Mesothelial cell of epicardium (in vitro differentiated cells): ENCODE measurements at places on chromosomes 7 and 10.
A peak's percentile ranks its signal among the peaks of the same experiment; 100 is the strongest.

- no peak for DNase-seq
These were observed 107.8 kb downstream of the SRI start for GRCh38 chr7:88111954-88112471.

- no peak for DNase-seq
These were observed 49.3 kb downstream of the JAKMIP3 start for GRCh38 chr10:132114953-132115520.

- DNase-seq, result no peak
These were observed 4.8 kb downstream of the PALS2 start for GRCh38 chr7:24578052-24578451.

DNA sequence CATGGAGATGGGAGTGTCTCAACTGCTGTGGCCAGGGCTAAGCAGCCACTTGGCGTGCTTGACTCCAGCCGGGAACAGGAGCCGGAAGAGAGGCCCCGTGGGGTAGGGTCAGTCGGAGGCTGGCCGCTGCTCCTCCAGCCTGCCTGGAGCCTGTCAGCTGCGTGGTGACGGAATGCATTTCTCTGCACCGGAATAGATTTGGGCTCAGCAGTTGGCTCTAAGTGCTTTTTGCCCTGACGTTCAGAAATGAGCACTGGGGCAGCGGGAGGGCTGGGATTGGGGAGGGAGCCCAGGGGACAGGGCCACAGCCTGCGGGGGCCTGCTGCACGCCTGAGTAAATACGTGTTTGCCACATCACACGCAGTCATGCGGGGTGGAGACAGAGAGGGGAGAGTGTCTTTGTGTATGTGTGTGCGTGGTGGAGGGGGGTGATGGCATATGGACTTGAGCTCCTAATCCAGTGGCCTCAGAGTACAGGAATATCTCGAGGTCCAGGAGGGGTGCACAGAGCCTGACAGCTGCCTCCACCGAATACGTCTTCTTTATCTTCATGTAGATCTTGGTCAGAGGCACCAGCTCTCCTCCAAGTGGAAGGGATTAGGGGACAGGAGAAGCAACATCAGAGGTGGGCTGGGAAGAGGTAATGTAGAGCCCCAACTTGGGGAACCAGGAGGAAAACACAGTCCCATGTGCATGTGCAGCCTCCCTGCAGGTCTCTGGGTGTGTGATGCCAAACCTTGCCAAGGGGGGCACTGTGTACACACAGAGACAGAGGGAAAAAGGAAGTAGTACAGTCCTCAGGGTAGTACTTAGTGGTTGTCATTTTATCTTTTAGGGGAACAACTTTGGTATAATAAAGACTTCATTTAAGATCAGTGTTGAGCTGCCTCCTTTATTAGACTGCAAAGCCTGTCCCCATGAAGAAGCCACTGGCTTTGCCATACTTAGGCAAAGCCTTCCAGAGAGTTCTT lies 151.4 kb downstream of the CDH23 start:
- DNase-seq, result no peak

GRCh38 chr10:131181456-131181855 lies 130.1 kb downstream of the TCERG1L start:
- DNase-seq, result peak; percentile 19

- no peak for DNase-seq
These were observed 188.5 kb downstream of the SNX10 start for GRCh38 chr7:26480156-26480555.

- DNase-seq, result no peak
These were observed 37.8 kb downstream of the MTPN start for GRCh38 chr7:135939261-135939812.

GRCh38 chr7:130338233-130338632 lies 6.4 kb upstream of the CPA5 start:
- DNase-seq, result no peak

- no peak for DNase-seq
These were observed 53.1 kb downstream of the UNCX start for GRCh38 chr7:1285556-1286301.

DNA sequence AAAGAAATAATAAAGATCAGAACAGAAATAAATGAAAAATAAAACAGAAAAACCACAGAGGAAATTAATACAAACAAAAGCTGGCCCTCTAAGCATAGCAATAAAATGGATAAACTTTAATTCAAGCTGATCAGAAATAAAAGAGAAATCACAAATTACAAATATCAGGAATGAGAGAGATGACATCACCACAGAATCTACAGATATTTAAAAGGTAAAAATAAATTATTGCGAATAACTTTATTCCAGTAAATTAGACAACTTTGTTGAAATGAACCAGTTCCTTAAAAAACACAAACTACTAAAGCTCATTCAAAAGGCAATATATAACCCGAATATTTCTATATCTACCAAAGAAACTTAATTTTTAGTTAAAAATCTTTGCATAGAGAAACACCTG lies 131.7 kb downstream of the PPP1R3A start:
- no peak for DNase-seq

DNA sequence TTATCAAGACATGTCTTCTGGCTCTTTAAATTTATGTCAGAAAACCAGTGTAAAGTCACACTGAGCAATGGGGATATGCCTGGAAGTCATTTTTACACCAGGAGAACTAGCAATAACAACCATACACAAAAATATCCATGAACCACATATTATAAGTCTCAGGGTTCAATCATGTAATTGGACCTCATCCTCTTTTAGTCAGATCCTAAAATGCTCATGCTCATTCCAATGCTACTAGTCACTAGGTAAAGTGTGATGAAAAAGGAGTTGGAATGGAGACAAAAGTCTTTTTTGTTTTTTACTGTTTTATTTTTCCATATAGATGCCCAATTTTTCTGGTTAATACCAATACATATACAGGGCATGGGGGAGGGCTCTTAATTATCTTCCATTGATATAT lies 306.1 kb downstream of the DGKB start:
- DNase-seq, result no peak

DNA sequence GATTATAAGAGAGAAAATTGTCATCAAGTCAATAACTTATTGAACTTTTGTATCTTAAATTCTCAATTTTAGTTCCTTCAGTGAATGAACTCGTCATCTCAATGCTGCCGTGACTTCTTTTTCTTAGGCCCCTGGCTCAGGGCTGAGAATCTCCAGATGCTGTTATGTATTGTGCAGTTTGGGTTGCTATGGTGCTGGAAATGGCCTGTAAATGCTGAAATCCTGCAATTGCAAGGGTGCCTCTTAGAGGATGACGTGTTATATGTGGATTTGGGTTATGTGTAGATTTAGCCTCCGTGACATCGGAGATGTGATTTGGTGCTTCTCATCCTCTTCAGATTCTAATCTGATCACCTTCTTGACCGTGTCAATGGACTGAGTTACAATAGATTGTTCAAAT lies 55.7 kb upstream of the ZRANB1 start:
- no peak for DNase-seq

DNA sequence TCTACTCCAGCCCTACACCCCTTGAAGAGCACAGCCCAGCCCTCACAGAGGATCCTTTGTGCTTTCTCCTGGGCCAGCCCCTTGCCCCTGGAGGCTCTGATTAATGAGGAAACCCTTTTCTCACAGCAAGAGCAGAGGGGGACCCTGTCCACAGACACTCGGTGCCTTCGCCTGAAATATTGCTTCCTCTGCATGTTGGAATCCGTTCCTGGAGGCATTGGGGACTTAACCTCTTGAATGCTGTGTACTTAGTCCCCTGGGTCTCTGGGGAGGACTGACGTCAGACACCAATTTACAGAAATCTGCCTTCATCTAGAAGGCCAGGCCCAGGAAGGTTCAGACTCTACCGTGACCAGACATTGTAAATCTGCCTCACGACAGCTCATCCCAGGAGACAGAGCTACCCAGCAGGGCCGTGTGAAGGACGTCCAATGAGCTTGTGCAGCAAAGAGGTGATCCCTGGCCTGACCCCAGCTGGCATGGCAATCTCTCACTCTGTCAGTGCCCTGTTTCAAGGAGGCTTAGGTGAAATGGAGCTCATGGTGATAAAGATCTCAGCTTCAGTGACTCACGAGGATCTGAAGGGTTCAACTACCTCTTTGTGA lies 8.1 kb upstream of the TMEM72 start:
- no peak for DNase-seq

DNA sequence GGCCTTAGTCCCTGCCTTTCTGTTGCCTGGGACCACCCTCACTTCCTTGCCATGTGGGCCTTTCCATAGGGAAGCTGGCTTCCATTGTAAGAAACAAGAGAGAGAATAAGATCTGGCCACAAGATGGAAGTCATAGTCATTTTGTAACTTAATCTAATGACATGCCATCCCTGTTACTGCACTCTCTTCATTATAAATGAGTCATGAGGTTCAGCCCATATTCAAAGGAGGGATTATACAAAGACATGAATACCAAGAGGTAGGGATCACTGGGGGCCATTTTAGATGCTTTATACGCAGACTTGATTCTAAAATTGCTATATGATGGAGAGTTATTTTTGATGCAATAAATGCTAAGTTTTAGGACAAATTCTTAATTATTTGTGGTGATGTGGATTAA lies 75.2 kb upstream of the CELF2 start:
- no peak for DNase-seq

DNA sequence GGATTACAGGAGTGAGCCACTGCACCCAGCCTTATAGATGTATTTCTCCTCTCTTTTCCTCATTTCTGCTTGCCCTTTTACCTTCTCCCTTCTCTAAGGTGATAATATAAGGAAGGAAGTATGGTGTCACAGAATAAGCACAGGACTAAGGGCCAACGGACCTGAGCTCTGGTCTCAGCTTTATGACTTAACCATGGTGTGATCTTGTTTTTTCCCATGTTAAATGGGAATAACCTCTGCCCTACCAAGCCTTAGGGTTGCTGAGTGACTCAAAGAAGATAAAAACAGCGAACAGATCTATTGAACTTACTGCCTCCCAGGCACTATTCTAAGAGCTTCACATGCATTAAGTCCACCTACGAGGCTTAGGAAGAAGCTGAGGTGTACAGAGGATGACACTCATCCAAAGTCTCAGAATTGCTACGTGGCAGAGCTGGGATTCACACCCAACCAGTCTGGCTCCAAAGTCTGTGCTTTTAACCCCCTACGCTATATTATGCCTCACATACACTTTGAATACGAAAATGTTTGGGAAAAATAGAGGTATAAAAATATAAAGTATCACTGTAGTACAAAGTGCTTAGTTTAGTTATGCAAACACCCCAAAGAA lies 5.6 kb downstream of the UROS start:
- no peak for DNase-seq

DNA sequence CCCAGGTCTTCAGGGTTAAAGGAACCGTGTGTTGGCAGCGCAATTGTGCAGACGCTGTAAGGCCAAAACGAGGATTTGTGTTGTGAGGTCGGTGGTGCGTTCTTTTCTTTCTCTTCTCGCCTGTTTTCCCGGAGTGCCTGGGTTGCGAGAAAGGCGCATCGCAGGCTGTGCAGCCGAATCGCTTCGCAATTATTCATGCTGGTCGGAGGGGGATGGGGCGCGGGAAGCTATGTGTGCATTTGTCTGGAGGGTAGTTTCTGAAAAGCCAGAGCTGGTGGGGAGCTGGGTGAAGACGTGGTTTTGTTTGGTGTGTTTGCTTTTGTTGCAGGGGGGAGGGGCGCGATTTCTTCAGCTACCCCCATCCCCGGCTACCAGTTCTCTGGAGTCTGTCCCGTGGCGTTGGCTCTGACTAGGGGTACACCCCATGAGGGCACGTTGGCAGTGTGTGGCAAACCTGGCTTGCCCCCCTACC lies 2.1 kb downstream of the MXI1 start:
- DNase-seq, result no peak

GRCh38 chr10:110056822-110057221 lies 49.0 kb downstream of the ADD3 start:
- DNase-seq, result no peak

DNA sequence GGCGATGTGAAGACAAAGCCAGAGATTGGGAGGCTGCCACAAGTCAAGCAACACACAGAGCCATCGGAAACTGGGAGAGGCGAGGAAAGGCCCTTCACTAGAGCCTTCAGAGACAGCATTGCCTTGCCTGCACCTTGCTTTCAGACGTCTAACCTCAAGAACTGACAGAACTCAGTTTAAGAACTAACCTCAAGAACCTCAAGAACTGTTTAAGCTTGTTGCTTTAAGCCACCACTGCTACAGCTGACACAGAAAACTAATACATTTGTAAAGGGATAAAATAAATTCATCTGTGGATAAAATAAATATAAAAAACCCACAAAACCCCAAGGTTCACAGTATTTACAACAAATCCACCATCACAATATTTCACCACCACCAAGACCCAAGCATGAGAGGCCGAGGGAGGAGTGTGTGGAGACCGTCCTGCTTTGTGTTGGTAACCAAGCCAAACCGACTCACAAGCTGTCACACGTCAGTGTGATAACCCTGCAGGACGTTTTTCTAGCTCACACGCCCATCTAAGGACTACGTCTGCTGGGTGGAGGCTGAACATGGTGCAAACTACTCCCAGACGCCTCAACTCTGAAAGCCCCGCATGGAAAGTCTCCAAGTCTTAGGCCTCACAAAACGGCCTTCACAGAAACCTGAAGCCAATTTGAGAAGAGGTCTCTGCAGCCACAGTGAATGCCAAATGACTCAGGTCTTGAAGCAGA lies 116.8 kb downstream of the ABLIM1 start:
- DNase-seq, result no peak

- DNase-seq, result no peak
These were observed 10.7 kb downstream of the PEX1 start for GRCh38 chr7:92517631-92518030.

- no peak for DNase-seq
These were observed 113.8 kb upstream of the EEPD1 start for GRCh38 chr7:36039243-36039642.

DNA sequence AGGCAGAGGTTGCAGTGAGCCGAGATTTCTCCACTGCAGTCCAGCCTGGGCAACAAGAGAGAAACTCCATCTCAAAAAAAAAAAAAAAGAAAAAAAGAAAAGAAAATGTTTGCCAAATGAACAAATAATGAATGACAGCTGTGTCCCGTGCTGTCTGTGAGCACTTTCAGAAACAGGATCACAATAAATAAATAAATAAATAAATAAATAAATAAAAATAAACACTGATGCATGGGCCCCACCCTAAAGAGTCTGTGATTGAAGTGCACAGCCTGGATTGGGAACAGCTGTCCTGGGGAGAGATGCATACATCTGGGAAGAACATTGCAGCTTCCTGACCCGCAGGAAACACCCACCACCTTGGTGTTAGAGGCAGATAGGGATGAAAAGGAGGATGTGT lies 123.6 kb downstream of the NPTX2 start:
- no peak for DNase-seq

- DNase-seq, result no peak
These were observed 244.7 kb downstream of the PTEN start for GRCh38 chr10:88108115-88108610.

DNA sequence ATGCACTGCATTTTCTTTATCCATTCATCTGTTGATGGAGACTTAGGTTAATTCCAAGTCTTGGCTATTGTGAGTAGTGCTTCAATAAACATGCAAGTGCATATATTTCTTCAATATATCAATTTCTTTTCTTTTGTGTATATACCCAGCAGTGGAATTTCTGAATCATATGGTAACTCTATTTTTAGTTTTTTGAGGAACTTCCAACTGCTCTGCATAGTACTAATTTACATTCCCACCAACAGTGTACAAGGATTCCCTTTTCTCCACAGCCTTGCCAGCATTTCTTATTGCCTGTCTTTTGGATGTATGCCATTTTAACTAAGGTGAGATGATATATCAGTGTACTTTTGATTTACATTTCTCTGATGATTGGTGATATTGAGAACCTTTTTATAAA lies 145.2 kb downstream of the LYZL1 start:
- no peak for DNase-seq

GRCh38 chr7:24038993-24039392 lies 245.0 kb upstream of the NPY start:
- DNase-seq, result no peak
